Hepatic stellate cell (primary cell): ENCODE measurements at places on chromosomes 5 and 9.

DNA sequence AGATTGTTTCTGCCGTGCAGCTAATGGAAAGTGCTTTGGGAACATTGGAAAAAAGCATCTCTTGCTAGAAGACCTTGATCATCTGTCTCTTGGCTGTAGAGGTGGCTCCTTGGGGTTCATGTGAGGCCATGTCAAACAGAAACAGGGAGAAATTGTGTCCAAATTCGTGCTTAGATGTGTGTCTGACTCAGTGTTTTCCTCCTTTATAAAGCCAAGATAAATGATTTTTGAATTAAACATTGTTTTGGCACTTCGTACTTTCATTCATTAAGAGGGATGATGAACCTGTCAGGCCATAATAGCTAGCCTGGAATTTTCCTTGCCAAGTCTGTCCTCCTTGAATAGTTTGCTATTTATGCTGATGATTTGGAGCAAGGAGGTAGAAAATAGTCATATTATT is 143.8 kb downstream of the FBXL7 start:
- no peak for DNase-seq

- DNase-seq, result no peak
Observed at GRCh38 chr5:131324303-131324702, 60.5 kb downstream of the CDC42SE2 start.

GRCh38 chr5:66138637-66139317 is 5.3 kb upstream of the SREK1 start:
- no peak for DNase-seq

GRCh38 chr5:35320029-35320428 is 89.7 kb upstream of the PRLR start:
- DNase-seq, result no peak

GRCh38 chr9:100561256-100561655 is 16.6 kb upstream of the CAVIN4 start:
- no peak for DNase-seq
